ENCODE measurements at places on chromosomes 1 and 21. TPM values are rescaled to one million over a fixed set of nuclear protein-coding genes. Genes with fewer than 3 reads are reported as not detected.
A peak's percentile ranks its signal among the peaks of the same experiment; 100 is the strongest.

Gene OR6N1
- not detected for total RNA-seq

- DNase-seq, result peak; percentile 56
These were observed 1.2 kb downstream of the PIGP start for GRCh38 chr21:37071561-37072273.

GRCh38 chr1:238123201-238123600, 232.5 kb upstream of the ZP4 start:
- no peak for DNase-seq

DNA sequence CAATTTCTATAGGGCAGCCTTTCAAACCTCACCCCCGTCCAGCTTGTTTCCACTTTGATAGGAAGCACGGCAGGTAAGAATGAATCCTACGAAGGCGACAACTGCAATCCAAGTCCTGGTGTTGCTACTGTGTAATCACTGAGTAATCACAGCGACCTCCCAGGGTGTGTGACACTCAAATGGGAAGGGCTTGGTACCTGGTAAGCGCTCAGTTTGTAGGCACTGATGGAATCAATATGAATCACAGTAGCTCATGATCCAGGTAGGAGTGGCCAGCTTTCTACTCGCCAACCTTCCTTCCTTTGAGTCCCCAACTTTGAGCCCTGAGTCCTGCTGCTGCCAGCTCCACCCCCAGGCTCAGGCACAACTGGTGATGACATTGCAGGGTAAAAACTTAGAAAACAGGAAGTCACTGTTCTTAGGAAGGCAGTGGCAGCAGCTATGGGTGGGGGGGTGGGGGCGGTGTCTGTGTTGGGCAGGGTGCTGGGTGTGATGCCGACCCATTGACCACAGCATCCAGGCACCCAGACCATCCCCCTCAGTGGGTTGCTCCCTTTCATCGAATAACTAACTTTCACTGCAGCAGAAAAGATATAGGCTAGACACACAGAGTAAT, 70.7 kb downstream of the CD247 start:
- DNase-seq, result peak; percentile 70

DNA sequence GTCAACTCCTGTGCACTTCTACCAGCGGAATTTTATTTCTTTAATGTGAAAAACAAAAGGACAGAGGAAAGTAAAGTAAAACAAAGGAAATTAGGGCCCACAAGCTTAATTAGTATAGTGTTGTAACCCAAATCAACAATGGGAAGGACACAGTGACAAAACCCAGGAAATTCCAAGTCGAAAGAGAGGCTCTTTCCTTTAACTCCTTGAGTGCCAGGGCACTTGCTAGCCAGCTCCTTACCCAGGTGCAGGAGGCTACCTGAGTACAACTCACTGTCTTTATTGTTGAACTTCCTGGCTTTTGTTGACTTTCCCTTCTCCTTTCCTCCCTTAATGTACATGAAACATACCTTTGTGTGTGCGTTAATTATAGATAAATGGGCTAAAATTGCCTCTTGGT, 55.0 kb downstream of the PEX14 start:
- no peak for DNase-seq

DNA sequence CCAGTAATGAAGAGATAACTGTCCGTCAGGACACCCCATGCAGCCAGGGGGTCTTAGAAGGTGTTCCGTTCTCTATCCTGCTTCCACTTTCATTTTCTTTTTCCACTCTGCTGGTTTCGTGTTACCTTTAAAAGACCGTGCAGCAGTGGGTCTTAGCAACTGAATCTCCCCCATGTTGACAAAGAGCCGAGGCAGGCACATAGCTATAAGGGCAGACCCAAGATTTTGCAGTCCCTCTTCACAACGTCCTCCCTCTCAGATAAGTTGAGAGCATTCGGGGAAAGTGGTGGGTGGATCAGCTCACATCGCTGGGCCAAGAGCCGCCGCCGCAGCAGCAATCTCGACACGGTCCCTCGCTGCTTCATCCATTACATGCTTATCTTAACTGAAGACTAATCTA, 355.5 kb downstream of the LMO4 start:
- DNase-seq, result peak; percentile 39

DNA sequence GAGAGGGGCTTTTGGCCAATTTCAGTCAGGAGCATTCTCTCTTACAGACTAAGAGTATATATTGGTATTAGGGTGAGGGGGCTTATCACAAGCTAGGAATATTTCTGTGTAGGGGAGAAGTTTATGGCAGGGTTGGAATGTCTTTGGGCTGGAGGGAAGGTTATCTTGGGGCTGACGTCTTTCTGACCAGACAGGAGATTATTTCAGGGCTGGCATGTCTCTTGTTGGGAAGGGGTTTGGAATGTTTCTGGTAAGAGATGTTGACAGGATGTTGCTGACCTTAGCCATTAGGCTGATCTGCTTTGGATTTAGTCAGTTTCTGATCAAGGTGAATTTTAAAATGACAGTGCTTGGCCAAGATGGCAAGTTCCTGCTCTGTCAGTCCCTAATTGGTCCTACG, 17.8 kb upstream of the HSD3B1 start:
- DNase-seq, result no peak

DNA sequence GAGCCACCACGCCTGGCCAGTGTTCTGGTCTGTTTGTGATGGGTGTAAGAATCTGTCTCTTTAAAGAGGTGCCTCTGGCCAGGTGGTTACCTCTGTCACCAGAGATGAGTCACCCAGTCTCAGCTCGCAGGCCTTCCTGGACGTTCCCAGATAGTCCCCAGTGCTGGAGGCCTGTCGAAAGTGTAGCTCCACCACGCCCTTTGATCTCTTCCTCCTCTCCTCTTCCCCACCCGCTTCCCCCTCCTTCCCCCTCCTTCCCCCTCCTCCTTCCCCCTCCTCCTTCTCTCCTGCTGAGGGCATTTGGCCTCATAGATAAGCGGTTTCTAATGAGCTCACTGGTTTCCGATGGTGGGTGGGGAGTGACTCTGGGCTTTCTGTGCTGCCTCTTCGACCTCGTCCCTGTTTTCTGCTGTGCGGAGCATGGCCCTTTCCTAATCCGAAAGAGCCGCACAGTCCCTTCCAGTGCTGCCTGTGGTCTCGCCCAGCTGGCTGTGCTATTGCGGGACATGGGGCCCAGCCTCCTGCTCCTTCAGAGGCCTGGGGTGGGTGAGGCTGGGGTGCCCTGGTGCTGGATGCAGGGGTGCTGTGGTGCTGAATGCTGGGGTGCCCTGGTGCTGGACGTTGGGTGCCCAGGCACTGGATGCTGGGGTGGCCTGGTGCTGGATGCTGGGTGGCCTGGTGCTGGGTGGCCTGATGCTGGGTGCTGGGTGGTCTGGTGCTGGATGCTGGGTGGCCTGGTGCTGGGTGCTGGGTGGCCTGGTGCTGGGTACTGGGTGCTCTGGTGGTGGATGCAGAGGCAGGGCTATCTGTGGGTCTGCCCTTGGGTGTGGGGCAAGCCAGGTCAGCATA, 19.2 kb downstream of the AGPAT3 start:
- DNase-seq, result peak; percentile 41

Gene STMN1
- total RNA-seq, result 143 TPM

DNA sequence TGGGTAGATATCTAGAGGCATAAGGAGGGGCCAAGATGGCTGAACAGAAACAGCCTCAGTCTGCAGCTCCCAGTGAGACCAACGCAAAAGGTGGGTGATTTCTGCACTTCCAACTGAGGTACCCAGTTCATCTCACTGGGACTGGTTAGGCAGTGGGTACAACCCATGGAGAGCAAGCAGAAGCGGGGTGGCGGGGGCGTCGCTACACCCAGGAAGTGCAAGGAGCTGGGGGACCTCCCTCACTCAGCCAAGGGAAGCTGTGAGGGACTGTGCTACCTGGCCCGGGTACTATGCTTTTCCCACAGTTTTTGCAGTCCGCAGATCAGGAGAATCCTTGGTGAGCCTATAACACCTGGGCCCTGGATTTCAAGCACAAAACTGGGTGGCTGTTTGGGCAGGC, 26.0 kb downstream of the KIFAP3 start:
- no peak for DNase-seq

Gene FAM177B
- total RNA-seq, result not detected

DNA sequence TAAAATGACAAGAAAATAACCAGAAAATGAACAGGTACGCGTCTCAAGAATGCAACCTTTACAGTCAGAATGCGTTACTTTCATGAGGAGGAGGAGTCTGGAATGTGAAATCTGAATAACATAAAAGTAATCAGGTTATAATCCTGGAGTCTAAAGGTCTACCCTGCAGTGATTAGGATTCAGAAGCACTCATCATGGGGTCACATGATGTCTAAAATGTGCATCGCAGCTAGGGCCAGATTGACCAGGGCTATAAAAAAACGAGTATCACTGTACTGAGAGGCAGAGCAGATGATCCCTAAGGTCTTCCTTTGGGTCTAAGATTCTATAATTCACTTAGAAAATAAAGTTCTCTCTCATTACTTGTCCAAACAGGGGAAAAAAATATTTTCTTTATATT, 7.4 kb downstream of the EIF2D start:
- DNase-seq, result no peak

- DNase-seq, result no peak
These were observed 204.7 kb downstream of the LHX8 start for GRCh38 chr1:75338616-75339483.

DNA sequence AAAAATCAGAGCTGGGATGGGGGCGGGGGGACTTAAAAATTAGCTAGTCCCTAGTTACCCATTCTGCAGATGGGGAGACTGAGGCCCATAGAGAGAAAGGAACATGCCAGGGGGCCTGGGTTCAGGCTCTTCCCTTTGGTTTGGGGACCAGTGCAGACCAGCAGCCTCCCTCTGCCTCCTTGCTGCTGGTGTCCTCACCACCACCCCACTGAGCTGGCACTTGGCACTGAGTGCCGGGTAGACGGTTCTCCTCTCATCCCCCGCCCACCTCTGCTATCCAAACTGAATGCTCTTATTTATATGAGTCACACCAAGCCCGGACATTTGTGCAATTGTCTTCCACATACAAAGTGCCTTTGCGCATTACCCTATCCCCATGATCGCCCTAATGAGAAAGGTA, 39.2 kb downstream of the CAMK2N1 start:
- peak; percentile 49 for DNase-seq

- peak; percentile 7 for DNase-seq
These were observed 14.6 kb downstream of the EFCAB7 start for GRCh38 chr1:63537940-63538339.

Gene SPRR2E
- total RNA-seq, result not detected

DNA sequence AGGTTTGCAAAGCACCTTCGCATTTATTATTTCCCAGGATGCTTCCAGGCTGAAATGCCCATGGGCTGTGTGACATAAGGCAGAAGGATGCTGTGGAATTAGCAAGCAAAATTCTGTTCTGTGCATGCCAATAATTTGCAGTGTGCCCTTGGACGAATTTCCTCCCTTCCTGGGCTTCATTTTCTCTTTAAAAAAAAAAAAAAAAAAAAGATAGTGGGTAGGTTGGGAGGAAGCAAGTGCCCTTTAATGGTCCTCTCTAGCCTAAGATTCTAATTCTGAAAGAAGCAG, 2.5 kb upstream of the ID3 start:
- no peak for DNase-seq

GRCh38 chr1:176183618-176184017, 23.5 kb downstream of the COP1 start:
- DNase-seq, result no peak

- DNase-seq, result no peak
These were observed 10.0 kb upstream of the DNMT3L start for GRCh38 chr21:44271558-44272283.

DNA sequence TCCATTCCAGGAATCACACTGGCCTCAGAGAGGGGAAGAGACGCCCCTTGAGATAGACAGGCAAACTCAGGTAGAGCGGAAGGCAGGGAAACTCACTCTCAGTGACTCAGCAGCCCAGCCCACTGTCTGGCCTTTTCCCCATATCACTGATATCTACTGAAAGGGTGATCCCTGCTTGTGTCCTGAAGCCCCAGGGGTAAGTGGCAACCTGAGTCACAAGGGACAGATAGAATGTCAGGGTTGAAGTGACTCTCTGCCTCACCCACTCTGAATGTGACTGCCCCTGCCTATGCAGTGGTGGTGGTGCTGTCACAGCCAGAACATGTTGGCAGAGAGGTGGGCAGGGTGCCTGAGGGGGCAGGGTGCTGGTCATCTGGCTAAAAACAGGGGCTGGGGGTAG, 157.5 kb upstream of the FGGY start:
- DNase-seq, result no peak

- no peak for DNase-seq
These were observed 39.0 kb downstream of the LRRC71 start for GRCh38 chr1:156959414-156959813.

DNA sequence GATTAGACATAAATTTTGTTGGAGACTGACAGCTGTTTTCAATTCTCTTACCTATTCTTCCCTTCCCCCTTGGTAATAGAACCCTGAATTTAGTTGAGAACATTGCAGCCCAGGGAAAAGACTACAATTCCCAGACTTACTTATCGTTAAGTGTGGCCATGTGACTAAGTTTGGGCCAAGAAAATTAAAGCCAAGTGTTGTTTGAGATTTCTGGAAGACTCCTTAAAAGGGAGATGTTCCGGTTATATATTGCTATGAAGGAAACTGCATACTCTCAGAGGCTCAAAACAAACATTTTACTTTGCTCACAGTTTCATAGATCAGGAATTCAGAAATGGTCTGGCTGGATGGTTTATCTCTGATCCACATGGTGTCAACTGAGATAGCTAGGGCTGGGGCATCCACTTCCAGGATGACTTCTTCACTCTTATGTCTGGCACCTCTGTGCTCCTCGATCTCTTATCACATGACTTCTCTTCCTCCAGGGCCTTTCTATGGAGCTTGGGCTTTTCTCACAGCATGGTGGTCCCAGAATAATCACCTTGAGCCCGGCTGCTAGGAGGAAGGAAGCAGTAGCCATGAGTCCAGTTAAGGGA, 22.4 kb upstream of the CD34 start:
- DNase-seq, result no peak

GRCh38 chr1:212498283-212499040, 65.7 kb downstream of the NENF start:
- DNase-seq, result peak; percentile 89

Gene KCNQ4
- 0.20 TPM for total RNA-seq

- no peak for DNase-seq
These were observed 146.1 kb upstream of the ADGRL2 start for GRCh38 chr1:81654657-81655056.

GRCh38 chr1:108117945-108118902, 81.9 kb downstream of the SLC25A24 start:
- DNase-seq, result no peak

GRCh38 chr1:59314776-59315528, 18.1 kb downstream of the FGGY start:
- DNase-seq, result no peak

DNA sequence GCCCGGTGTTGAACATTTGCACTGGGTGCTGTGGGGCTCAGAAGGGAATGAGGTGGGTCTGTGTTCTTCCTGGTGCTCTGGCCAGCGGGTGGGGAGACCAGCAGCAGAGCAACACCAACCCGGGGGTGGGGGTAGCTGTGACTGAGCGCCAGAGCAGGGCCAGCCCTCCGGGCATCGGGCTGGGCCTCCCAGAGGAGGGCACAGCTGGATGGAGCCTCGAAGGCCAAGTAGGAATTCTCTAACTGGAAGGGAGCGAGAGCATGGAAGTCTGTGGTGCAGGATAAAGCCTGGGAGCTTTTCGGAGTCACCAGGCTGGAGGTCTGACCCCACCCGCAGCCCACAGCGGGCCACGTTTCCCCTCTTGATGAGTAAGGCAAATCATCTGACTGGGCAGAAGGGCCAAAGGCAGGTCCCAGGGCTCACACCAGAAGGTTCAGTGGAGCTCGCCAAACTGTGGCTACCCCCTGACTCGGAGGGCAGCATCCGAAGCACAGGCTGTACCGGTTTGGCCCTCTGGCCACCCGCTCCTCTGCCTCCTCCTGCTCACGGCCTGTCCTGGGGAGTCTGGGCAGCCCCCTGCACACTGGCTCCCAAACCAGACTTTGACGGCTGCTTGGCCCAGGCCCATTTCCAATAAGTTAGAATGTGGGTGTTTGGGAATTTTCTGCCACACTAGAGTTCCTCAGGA, 18.8 kb downstream of the SLC1A7 start:
- no peak for DNase-seq

Gene CRYAA
- not detected for total RNA-seq

Gene TPTE
- total RNA-seq, result not detected

Gene SH3BGR
- total RNA-seq, result 2.1 TPM
